ENCODE measurements at places on chromosomes 7 and 10.

GRCh38 chr10:59433720-59434428 is 71.5 kb upstream of the FAM13C start:
- DNase-seq = no peak

DNA sequence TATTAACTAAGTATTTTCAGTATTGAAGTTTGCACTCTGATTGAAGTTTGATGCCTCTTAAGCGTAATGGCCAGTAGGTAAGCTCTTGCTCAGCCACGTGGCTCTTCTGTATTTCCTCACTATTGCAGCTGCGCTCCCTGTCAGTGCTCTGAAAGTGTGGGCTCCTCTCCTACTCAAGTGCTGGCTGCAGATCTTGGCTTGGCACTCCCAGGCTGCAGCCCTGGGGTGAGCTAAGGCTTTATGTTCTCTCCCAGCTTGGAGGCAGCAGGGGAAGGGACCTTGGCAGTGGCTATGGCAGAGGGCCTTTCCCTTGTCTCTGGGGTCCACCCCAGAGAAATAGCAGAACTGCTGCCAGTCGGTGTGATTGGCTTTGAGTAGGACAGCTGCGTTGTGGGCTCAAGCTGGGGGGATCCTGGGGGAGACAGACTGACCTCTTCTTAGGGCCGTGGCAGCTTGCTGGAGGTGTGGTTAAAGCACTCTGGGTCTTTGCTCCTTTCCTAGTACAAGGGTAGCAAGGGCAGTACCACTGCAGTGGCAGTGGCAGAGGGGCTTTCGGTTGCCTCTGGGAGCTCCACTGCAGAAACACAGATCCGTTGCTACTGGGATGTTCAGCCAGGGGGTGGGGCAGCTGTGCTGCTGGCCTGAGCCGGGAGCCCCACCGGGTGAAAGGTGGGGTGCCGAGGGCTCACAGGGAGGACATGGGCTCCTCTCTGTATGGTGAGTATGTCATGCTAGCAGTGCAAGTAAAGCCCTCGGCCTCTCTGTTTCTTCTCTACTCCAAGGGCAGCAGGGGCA is 100.5 kb downstream of the GLCCI1 start:
- no peak for DNase-seq

DNA sequence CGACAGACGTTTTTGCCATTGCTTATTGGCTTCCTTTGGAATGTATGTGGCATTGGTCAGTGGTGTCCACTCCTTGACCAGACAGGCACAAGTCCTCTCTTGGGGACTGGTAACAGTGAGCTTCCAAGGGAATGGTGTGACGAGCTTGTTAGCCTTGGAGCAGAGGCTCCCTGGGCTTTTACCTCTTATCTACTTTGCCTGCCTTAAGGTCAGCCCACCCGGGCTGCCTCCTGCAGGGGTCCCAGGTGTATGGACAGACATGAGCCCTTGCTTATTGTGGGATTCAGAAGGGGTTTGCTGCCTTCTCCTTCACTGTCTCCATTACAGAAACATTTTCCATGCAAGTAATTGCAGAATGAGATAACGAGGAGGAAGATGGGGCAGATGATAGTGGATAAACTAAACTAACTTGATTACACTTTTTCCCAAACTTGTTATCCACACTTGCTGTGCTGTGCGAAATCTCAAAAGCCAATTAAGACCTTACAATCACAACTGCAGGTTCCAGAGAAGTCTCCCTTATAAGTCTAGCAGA is 29.7 kb downstream of the PLPP4 start:
- no peak for DNase-seq

DNA sequence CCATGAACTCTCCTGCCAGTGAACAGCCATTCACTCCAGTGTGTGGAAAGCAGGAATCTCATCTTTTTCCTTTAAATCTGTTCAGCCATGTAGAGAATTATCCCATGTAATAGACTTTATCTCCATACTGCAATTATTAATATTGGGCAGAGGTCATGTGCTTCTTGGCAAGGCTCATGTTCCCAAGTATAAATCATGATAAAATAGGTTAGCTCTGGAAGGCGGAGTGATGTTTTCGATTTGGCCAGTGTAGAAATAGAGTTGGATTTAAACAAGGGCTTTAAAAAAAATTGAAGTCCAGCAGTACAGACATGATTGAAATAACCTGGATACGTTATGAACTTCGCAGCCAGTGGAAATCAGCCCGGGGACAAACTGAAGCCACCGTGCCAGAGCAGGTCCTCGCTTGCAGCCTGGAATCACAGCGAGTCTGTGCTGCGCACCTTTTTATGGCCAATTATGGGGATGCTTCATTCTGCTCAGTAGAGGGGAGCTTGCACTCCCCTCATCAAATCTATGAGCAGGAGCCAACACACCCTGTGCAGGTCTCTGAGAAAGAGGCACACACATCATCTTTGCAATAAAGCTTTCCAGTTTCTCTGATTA is 654.0 kb upstream of the MKI67 start:
- no peak for DNase-seq

DNA sequence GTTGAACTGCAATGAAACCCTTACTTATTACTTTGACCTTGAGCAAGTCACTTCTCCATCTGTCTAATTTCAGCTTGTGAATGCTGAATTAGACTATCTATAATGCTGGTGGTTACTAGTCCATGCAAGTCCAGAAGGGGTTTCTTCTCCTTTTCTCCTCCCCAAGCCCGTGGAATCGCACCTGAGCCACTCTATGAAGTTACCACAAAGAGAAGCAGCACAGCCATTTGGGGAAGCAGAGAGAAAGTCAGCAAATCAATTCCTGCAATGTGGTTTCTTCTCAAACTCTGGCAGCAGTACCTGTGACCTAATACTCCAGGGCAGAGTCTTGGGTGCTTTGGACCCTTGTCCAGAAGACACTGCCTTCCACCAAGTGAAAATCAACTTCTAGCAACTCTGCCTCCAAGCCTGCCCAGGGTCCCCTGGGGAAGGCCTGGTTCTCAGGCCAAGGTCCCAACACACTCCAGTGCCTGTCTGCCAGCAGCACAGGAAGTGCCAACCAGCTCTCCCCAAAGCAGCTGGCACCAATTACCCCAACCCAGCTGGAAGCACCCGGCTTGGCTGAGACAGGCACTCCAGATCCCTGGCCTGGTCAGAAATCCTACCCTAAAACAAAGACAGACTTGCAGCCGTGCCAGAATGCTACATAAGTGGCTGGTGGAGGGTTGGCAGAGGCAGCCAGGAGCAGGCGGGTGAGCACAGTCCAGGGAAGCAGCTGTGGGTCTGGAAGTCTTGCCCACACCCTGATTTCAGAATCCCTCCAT is 200.3 kb downstream of the LSM5 start:
- no peak for DNase-seq

DNA sequence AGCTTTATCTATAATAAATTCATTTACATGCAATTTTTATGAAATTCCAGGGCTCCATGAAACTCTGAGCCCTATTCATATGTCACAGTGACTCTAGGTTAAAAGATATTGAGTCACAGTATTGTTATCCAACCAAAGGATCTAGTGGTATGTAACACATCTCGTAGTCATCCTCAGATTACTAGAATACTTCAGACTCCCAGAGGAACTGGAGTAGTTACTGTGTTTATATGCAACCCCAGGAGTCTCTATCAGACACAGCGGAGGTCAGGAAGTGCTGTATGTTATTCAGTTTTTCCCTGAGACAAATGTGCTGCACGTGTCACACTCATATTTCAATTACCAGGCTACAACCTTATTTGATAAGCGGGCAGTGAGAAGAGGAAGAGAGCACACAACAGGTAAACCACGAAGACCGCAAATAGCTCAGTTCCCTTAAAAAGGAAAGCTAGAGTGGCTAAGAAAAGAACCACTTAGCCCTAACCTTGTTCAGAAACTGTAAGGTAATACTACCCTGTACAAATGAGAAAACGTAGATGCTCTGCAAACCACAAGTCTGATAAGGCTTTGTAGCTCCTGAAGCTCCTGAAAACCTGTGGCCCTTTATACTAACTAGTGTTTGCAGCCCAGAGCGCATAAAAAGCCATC is 114.0 kb upstream of the CNTNAP2 start:
- DNase-seq = no peak

- no peak for DNase-seq
Observed at GRCh38 chr7:17907014-17907413, 33.3 kb downstream of the SNX13 start.

DNA sequence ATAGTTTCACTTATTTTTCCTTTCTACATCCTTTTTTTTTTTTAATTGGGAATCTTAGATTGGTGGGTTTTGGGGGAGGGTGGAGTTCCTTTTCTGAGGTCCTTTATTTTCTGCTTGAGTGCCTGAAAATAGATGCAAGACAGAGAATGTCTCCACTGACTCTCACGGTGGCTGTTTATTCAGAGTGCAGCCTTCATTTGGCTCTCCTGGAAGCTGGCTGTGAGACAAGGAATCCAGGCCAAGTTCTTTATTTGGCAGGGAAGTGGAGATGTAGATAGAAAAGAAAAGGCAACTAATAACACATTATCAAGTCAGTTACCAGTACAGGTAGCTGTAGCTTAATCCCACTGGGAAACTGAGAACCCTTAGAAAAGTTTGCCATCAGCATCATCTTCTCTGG is 118.6 kb downstream of the CNTNAP2 start:
- DNase-seq = no peak

All from stimulated activated CD4-positive, alpha-beta T cell treated with anti-CD3 and anti-CD28 coated beads, Interleukin-1b, Interleukin-23, amount 100 ng/mL, for 4 hours (primary cell).